ENCODE measurements at places on chromosomes 13 and 19.

DNA sequence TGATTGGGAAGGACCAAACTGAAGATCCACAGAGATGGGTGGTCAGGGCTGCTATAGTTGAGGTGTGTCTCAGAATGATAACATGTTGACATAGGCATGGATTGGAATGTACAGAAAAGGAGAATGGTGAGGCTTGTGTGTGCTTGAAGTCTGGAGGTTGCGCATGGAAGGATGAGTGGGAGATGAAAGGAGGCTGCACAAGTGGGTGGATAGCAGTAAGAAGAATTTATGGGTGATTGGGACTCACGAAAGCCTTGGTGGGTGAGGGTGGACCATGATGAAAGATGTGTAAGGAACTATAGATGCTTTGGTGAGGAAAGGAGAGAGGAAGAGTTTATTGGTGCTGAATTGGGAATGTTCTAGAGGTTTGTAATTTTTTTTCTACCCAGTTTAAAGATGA lies 1287.7 kb downstream of the UQCRFS1 start:
- DNase-seq, result no peak

DNA sequence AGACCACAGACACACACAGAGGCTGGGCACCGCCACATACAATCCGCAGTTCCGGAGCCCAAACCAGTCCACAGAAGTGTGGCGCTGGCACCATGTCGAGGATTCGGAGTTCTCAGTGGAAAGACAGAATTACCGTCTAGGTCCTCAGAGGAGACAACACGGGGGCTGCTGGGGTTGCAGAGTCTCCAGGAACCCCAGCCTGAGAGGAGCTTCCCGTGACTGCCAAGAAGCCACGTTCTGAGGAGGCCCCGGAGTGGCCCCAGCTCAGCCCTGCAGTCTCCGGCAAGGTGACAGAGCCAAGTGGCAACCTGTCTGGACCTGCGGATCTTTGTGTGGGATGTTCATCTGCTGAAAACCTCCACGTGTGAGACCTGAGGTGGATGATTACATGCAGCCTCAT lies 7.3 kb upstream of the ADPRHL1 start:
- DNase-seq, result no peak

GRCh38 chr13:92313382-92313781 lies 913.2 kb upstream of the GPC6 start:
- DNase-seq, result no peak

DNA sequence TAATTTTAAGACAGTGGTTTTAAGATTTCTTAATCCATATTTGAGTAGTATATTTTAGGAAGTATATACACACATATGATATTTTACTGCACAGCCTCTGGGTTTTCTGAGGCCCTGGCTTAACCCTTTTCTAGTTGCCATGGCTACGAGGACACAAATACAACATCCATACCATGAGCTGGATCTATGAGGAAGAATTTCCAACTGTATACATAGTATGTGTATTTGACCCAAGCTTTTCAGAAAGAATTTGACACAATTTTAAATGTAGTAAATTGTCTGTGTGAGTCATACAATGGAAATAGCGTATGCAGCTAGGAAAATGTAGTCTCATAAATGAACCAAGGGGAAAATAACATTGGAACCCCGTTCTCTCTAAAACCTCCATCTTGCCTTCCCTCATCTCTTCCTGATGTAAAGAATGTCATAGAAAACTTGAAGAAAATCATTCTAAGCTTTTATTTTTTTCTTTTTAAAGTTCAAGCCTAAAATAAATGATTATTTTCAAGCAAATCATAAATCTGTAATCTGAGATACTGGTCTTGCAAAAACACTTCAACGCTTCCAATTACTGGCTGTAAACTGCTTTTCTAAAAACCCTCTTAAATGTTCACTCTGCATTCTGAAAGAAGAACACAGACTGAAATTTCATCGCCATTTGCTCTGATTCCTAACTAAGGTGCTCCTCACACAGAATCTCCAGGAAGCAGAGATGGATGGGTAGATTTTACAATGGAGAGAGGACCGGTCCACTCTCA lies 172.4 kb downstream of the LACC1 start:
- no peak for DNase-seq

- DNase-seq, result no peak
Measured at GRCh38 chr19:18415178-18415867, 3.9 kb upstream of the SSBP4 start.

DNA sequence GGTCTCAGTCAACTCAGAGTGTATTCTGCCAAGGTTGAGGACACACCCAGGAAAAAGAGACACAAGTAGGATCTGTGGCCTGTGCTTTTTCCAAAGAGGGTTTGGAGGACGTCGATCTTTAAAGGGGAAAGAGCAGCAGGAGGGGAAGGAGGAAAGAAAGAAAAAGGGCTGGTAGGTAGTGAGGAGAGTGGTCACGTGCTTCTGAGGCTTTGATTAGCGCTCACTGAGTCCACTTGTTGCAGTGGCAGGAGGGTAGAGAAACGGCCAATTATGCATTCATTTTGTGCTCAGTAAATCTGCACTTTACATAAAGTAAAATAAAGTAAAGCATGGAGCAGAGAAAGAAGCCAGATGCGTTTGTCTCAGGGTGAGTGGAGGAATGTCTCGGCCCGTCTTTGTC lies 126.0 kb upstream of the VSTM2B start:
- DNase-seq, result no peak

DNA sequence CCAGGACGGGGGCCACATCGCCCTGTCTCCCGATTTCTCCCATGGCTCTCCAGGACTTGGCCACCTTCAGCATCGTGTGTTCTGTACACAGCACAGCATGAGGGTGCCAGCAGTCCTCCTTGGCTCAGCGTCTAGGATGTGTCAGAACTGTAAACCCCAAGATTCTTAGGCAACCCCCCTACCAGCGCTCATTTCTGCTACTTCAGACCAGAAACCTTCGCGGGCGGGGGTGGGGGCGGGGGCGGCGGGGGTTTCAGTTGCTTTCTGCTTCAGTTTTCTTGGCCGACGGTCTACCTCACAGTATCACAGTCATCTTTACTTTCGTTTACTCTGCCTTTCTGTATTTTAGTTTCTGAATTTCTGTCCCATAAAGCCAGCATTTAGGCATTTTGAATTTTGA lies 82.4 kb downstream of the GGACT start:
- DNase-seq, result peak; percentile 41

GRCh38 chr19:46732966-46733689 lies 12.7 kb upstream of the FKRP start:
- DNase-seq, result no peak

- no peak for DNase-seq
Measured at GRCh38 chr13:85163063-85163462, 636.2 kb downstream of the SLITRK6 start.

DNA sequence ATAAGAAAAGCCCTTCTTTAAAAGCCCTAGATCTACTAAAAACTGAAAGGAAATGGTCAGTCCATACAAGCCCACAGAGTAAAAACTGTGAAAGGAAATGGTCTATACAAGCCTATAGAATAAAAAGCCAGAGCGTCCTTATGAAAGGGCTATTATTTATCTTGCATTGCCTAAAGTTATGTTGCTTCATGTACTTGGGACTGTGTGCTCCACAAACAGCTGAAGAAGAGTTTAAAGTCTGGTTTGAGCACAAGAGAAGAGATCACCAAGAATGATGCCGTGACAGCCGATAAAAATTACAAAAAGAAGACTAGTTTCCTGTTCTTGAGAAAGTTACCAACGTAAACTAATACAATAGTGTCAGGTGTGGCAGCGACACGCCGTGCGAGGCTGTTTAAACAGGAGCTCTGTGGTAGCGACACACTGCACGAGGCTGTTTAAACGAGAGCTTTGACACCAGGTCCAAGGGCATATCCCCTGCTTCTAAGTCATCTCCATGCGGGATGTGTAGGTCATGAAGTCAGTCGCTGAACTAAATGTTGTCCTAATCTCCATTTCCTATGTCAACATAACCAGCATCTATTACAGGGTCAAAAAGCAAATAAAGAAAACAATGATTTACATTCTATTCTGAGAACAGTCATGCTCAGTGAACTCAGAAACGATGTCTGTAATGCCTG lies 24.9 kb downstream of the PCID2 start:
- no peak for DNase-seq

GRCh38 chr13:105139380-105140285 lies 1395.8 kb downstream of the EFNB2 start:
- DNase-seq, result peak; percentile 55

DNA sequence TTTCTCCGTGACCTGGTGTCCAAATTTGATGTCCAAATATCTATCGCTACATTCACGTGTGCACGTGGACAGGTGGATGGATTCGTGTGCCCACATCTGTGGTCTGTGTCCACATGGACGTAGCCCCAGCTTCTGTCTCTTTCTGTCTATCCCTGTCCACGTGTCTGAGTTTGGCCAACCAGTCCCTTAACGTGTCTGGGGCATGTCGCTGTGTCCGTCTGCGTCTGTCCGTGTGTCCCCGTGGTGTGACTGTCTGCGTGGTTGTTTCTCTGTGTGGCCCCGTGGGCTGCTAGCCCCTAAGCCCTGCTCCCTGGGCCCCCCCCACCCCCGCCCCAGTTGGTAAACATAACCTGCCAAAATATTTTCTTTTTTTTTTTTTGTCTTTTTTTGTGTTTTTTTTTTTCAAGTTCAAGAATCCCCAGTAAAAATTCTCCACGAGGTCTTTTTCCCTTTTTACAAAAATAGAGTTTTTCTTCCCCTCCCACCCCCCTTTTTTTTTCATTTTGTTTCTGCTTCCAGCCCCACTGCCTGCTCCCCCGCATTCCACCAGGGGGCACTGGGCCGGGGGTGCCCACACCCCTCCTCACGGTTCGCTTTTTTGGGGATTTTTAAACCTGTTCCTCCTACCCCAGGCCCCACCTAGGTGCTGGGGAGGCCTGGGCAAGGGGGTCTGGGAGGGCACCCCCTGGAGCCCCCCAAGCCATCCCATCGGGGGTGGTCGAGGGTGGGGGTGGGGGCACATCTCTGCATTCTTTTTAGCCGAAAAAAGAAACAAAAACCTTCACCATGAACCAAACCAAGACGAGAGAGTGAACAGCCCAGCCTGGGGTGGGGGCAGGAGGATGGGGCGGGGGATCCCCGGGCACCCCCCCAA lies 18.3 kb downstream of the PRKCSH start:
- peak; percentile 15 for DNase-seq

DNA sequence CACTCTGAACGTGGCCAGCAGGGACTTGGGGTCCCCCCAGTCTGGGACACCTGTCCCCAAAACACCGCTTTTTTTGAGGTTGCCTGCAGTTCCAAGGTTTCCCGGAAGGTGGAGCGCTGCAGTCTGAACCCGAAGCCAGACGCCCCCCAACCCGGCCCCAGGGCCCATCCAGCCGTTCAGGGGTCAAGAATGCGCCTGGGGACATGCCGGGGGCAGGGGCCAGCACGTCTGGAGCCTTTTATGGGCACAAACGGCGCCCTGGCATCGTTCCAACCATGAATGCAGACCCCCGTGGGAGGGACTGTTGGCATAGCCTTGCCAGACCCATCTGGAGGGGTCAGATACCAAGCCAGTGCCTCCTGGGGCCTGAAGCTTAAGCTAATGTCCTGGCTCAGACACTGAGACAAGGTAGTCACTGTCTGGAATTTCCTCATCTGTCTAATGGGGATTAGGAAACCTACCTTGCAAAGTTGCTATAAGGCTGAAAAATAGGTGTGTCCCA lies 6.9 kb downstream of the S1PR5 start:
- DNase-seq, result peak; percentile 71

GRCh38 chr19:29400917-29401711 lies 124.7 kb upstream of the VSTM2B start:
- DNase-seq, result no peak

- no peak for DNase-seq
Measured at GRCh38 chr13:28889086-28889732, 69.1 kb downstream of the MTUS2 start.

- no peak for DNase-seq
Measured at GRCh38 chr13:33411312-33411711, 125.8 kb upstream of the STARD13 start.

GRCh38 chr19:46813839-46814358 lies 25.5 kb upstream of the SLC1A5 start:
- no peak for DNase-seq

DNA sequence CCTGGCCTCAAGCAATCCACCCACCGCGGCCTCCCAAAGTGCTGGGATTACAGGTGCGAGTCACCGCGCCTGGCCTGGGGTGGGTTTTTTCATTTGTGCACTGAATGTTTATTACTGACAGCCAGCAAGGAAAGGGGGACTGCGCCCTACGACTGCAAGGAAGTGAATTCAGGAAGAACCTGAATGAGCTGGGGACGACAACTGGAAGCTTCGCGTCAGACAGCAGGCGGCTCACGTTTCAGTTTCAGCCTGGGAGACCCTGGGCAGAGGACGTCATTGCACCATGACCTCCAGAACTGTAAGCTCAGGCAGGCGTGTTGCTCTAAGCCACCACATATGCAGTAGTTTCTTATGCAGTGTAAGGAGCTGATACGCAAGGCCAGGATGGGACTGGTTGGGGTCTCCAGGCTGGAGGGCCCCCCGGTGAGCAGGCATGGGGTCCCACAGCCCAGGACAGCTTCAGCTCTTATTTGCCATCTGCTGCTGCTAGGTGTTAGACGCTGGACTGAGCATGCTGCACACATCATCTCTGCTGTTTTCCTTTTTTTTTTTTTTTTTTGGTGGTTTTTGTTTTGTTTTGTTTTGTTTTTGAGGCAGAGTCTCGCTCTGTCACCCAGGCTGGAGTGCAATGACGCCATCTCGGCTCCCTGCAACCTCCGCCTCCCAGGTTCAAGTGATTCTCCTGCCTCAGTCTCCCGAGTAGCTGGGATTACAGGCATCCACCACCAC lies 66.6 kb downstream of the GADD45B start:
- no peak for DNase-seq

DNA sequence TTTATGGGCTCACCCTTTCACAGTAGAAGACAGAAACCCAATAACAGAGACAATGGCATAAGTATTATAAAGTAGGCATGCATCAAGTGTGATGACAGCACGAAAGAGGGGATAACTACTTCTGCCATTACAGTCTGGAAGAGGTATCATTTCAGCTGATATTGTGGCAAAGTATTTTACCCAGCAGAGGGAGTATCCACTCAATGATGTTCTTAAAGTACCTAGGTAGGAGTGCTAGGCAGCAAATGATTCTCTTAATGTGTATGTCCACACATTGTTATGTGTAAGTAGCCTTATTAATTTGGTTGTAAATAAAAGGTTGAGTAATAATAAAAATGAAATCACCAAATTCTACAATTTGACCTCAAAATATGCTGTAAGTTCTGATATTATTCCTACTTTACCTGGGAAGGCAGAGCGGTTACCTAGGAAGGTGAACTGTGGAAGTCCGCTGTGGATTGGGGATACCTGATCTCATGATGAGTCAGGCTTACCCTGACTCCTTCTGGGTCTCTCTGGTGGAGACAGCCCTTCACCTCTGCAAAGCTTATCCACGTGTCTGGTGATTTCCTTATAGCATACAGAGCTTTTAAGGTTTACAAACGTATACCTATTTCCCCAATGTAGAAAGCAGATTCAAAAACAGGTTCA lies 4.1 kb upstream of the UBAC2 start:
- no peak for DNase-seq

Data from activated CD4-positive, alpha-beta T cell treated with anti-CD3 and anti-CD28 coated beads, Interleukin-2, amount 50 U/mL, for 48 hours (primary cell).